ENCODE measurements at places on chromosomes 4 and X. TPM values are rescaled to one million over a fixed set of nuclear protein-coding genes. Genes with fewer than 3 reads are reported as not detected.

DNA sequence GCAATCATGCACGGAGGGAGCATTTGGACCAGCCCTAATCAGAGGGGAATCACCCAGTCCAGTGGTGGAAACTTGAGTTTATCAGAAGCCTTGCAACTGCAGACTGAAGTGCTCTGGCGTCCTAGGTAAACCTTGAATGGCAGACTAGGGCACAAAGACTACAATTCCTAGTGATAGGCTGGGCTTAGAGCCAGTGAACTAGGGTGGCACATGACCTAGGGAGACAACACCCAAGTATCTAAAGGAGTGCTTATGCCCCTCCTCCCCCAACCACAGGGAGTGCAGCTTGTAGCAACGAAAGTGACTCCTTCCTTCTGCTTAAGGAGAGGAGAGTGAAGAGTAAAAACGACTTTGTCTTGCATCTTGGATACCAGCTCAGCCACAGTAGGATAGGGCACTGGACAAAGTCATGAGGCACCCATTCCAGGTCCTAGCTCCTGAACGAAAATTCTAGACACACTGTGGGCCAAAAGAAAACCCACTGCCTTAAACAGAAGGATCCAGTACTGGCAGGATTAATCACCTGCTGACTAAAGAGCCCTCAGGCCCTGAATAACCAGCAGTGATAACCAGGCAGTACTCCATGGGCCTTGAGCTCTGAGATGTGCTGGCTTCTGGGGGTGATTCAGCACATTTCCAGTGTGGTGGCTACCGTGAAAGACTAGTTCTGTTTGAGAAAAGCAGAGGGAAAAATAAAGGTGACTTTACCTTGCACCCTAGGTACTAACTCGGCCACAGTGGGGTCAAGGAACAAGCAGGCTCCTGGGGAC, 58.7 kb upstream of the STARD8 start:
- DNase-seq = no peak

GRCh38 chr4:8159537-8160232, 1.1 kb upstream of the ABLIM2 start:
- DNase-seq = no peak

The HTN3 gene
- total RNA-seq = not detected

- no peak for DNase-seq
These were observed 96.7 kb downstream of the AREG start for GRCh38 chr4:74541667-74542066.

DNA sequence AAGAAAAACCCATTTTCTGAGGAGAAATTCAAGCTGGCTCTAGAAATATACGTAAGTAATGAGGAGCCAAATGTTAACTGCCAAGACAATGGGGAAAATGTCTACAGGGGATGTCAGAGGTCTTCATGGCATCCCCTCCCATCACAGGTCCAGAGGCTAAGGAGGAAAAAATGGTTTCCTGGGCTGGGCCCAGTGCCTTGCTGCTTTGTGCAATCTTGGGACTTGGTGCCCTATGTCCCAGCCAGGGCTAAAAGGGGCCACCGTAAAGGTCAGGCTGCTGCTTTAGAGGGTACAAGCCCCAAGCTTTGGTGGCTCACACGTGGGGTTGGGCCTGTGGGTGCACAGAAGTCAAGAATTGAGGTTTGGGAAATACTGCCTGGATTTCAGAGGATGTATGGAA, 17.2 kb upstream of the IGFBP7 start:
- DNase-seq = no peak

- no peak for DNase-seq
These were observed 210.7 kb downstream of the MAML3 start for GRCh38 chr4:139943277-139943676.

DNA sequence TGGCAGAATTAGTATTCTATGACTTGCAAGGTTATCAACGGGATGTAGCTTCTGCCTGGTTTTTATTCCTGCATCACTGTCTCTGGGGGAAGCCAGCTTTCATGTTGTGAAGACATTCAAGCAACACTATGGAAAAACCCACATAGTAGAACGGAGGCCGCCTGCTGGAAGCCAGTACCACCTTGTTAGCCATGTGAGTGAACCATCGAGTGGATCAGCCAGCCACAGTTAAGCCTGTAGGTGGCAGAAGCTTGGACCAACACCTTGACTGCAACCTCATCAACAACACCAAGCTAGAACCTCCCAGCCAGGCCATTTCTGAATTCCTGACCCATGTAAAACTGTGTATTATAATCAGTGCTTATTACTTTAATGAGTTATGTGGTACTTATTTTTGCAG, 538.2 kb downstream of the KCNIP4 start:
- no peak for DNase-seq

DNA sequence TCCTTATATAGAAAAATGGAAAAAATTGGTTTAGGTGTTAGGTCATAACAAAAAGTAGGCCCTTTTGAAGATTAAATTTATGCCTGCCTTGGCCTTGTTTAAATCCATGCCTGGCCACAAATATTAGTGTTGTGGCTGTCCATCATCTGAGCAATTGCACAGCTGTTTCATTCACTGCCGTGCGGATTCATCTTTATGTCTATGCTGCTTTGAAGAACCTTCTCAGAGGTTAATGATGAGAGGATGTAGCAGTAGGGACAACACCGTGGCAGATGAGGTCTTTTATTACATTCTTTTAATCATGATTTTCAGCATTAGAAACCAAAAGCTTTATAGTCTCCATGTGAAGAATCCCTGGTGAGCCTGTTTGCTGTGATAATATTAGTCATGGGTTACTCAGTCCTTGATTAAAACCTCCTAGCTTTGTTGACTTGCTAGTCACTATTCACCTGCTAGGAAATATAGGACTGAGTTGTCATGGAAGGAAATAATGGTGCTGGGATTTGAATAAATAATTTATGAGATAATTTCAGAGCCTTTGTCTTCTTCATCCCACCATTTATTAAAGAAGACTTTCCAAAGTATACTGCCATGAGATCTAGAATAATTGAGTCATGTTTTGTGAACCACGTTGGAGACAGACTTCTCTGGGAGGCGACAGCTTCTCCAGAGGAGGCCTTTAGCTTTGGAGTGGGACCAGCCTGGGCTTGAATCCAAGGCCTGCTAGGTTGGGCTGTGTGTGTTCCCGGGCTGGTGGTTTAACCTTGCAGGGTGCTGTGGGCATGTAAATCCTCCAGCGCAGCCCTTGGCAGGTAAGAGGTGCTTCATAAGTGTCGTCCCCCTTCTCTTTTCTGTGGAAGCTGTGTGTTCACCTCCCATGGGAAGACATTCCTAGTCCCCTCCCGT, 53.5 kb downstream of the PTTG2 start:
- DNase-seq = no peak

GRCh38 chrX:134180601-134181274, 56.2 kb upstream of the CCDC160 start:
- no peak for DNase-seq

DNA sequence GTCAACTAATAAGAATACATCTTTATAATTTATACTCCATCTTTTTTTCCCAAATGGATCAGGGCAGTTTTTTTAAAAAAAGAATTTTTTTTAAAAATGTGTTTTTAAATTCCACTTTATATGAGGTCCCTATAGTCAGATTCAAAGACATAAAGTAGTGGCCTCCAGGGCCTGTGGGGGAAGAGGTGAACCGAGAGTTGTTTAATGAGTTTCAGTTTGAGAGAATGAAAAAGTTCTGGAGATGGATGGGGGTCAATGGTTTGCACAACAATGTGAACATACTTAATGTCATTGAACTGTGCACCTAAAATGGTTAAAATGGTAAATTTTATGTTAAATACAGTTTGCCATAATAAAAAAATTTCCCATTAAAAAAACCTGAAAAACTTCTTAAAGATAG, 53.8 kb downstream of the ZNF827 start:
- no peak for DNase-seq

The PNMA3 gene
- total RNA-seq = 10.9 TPM

DNA sequence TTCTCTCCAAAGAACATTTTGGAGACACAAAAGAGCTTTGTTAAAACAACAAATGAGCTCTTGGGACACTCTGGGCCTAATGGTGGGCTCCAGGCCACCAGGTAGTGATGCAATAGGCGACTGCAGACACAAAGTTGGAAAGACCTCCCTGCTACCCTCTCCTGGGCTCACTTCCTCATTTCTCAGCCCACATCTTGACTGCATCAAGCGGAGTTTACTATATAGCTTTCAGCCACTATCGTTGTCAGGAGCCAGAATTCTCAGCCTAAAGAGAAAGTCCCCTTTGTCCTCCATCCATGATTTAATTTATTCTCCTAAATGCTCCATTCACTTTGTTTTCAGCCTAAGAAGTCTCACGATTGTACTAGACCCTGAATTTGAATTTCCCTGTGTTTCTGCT, 114.9 kb downstream of the EFHC2 start:
- DNase-seq = no peak
